ENCODE measurements at places on chromosomes 2 and 18. TPM values are rescaled to one million over a fixed set of nuclear protein-coding genes. Genes with fewer than 3 reads are reported as not detected.
A peak's percentile ranks its signal among the peaks of the same experiment; 100 is the strongest.

DNA sequence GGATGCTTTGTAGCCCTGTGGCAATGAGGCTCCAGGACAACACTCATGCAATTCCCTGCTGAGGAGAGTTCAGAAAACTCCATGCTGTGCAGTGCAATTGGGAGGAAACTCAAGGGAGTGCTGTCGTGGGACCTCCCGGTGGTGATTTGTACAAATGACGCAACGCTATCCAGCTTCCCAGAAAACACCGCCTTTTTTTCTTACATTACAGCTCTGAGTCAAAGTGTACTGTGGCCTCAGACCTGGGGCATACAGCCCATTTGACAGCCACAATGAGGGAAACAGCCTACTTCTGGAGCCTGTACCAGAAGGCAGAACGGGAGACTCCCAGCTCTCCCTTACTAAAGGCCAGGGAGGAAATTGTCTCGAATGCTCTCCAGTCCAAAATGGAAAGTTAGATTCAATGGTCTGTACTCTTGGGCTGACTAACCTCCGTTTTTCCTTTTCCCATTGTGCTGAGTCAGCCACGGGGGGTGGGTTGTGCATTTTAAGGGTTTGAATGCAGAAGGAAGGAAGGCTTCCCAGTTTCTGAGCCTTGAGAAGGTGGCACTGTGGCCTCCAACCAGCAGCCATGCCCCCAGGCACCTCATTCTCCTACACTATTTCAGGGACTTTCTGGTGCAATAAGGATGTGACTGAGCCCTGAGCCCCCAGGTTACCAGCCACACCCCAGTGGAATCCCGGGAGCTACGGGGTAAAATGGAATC lies 16.4 kb upstream of the CYP1B1 start:
- H3K4me3 ChIP-seq: no peak overlapping the region
- peak overlapping the region; percentile 79 for H3K27ac ChIP-seq
- no peak for DNase-seq

ALPI gene
- not detected for total RNA-seq

DNA sequence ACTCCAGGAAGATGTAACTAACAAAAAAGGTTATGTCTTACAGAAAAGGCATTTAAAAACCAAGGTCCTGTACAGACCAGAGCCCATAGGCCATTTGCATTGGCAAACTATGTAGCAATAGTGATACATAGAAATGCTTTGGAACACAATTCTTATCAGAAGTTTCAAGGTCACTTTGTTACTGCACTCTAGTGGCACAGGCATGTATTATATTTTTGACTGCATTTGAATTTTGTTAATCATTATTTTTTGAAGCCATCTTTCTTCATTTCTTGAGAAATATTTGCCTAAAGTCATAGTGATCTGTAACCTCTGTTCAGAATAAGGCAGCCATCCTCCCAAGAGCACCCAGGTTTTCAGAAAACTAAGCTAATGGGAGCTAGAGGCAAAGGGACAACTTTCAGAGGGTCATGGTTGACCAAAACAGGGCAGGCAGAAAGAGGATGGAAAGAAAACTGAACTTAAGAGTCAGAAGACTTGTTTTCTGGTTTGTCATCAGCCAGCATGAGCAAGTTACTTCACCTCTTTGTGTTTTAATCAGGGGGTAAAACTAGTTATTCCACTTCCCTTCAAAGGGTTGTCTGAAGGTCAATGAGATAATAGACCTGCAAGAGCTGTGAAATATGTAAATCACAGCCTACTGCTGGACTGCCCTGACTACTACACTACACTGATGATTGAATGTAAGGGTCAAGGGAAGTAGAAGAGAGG lies 41.5 kb downstream of the SLC38A11 start:
- DNase-seq: no peak
- no peaks in the 10 kb centered on the region for H3K27me3 ChIP-seq
- peaks cover 23% of the 10 kb centered on the region for H3K4me1 ChIP-seq
- no peak overlapping the region for H3K4me3 ChIP-seq
- H3K27ac ChIP-seq: no peak overlapping the region

AMER3 gene
- total RNA-seq: not detected

- H3K27me3 ChIP-seq: no peaks in the 10 kb centered on the region
- no peaks in the 10 kb centered on the region for H3K4me1 ChIP-seq
- no peak overlapping the region for H3K27ac ChIP-seq
- H3K4me3 ChIP-seq: no peak overlapping the region
These were observed 18.6 kb upstream of the SCRN3 start for GRCh38 chr2:174376967-174377366.

IAH1 gene
- total RNA-seq: 26.0 TPM

GALNT1 gene
- 63.3 TPM for total RNA-seq

LRRTM4 gene
- total RNA-seq: not detected

DNA sequence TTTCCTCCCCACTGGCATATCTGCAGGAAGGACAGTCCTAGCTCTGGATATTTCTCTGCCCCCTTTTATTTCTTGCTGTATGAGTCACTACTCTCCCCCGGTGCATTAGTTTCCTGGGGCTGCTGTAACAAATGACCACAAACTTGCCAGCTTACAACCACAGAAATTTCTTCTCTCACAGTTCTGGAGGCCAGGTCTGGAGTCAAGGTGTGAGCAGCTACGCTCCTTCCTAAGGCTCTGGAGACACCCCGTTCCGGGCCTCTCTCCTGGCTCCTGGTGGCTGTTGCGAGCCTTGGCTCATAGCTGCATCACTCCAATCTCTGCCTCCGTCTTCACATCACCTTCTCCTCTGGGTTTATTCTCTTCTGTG lies 34.1 kb downstream of the PTPRM start:
- H3K4me1 ChIP-seq: no peaks in the 10 kb centered on the region
- no peak overlapping the region for H3K4me3 ChIP-seq
- no peak overlapping the region for H3K27ac ChIP-seq
- H3K36me3 ChIP-seq: no peaks in the 10 kb centered on the region

DNA sequence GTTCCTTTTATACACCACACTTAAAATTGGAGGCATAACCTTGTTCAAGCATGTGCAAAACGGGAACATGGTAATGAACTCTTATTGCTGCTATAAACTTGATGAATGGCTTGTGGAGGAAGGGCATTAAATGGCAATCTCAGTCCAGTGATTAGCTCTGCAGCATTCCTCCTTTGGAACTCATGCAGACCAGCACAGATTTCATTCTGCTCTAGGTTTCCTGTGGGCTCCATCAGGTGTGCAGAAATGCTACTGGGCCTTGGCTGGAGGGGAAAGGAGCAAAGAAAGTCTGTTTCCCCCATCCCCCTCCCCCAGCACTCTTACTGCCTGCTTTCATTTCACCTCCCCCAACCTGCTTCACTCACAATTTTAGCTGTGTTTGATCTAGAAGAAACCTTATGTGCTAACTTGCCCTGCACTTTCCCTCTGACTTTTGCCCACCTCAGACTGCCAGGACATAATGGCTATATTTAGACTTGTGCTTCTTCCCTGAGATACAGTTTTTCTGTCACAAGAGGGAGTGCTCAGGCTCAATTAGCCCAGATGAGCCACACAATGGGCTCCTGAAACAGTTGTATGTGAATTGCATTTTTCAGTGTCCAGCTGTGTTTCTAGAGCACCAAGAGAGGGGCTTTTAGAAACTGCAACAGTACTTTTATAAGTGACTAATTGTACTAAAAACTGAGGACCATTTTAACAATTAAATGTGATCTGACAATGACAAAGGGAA lies 109.8 kb downstream of the FSHR start:
- no peaks in the 10 kb centered on the region for H3K36me3 ChIP-seq
- no peak for DNase-seq
- no peak overlapping the region for H3K27ac ChIP-seq
- H3K4me3 ChIP-seq: no peak overlapping the region

CHMP1B gene
- 53.9 TPM for total RNA-seq

- H3K36me3 ChIP-seq: no peaks in the 10 kb centered on the region
- no peak for DNase-seq
- peaks cover 54% of the 10 kb centered on the region for H3K4me1 ChIP-seq
- H3K27ac ChIP-seq: no peak overlapping the region
- no peaks in the 10 kb centered on the region for H3K27me3 ChIP-seq
These were observed 4.9 kb downstream of the RALB start for GRCh38 chr2:120257522-120257921.

NEU2 gene
- total RNA-seq: 6.2 TPM

- H3K4me1 ChIP-seq: peaks cover 20% of the 10 kb centered on the region
- no peaks in the 10 kb centered on the region for H3K27me3 ChIP-seq
- H3K27ac ChIP-seq: peak overlapping the region; percentile 47
- no peak for DNase-seq
These were observed 108.2 kb downstream of the TCF4 start for GRCh38 chr18:55479656-55480420.

- H3K4me1 ChIP-seq: no peaks in the 10 kb centered on the region
- H3K4me3 ChIP-seq: no peak overlapping the region
- no peak for DNase-seq
- no peaks in the 10 kb centered on the region for H3K27me3 ChIP-seq
These were observed 33.5 kb upstream of the REL start for GRCh38 chr2:60847854-60848253.

ITPRIPL1 gene
- total RNA-seq: 1.8 TPM

YES1 gene
- total RNA-seq: 98.6 TPM
